ENCODE measurements at places on chromosomes 6 and 20.

DNA sequence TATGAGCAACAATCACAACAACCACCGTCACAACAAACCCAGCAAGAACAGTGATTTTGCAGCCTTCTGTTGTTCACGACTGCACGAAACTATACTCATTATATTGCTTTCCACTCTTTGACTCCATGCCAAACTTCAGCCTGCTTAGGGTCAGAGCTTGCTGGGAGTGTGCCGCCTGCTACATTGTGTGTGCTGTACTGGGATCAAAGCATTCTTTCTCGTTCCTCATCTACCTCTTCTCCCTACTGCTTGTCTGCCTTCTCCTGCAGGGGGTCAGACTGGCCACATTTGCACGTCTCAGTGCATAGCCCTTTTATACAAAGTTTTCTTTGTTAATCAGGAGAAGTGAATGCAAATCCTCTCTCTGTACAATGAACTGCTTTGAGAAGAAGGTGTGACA lies 401.6 kb upstream of the CITED2 start:
- DNase-seq = no peak

GRCh38 chr20:50678169-50678898 lies 13.0 kb downstream of the RIPOR3 start:
- DNase-seq = no peak

GRCh38 chr6:81067057-81067456 lies 685.4 kb downstream of the TENT5A start:
- no peak for DNase-seq

DNA sequence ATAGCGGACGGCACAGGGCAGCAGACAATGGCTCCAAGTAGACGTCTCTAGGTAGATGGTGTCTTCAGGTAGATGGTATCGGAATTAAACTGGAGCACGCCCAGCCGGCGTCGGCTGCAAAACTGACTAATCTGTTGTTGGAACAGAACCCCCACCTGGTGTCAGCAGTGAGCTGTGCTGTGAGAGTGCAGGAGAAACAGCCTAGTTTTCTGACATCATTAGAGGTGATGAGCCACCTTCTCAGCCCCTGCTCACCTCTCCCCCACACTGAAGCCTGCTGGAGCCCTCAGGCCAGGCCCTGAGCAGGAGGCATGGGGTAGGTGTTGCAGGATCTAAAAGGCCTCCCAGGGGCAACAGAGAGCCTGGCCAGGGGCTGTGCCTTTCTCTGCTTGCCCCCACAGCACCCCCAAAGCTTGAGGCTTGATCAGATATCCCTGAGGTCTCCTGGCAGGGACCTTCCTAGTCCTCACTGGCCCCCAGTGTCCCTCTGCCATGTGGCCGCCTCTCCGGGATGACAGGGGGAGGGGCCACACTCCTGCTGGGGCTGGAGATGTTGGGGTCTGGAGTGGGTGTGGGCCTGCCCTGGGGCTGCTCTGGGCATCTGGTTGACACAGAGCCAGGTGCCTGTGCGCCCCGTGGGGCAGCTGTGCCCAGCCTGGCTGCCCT lies 6.9 kb upstream of the HELZ2 start:
- no peak for DNase-seq

GRCh38 chr20:44536175-44536574 lies 14.3 kb upstream of the SERINC3 start:
- no peak for DNase-seq

DNA sequence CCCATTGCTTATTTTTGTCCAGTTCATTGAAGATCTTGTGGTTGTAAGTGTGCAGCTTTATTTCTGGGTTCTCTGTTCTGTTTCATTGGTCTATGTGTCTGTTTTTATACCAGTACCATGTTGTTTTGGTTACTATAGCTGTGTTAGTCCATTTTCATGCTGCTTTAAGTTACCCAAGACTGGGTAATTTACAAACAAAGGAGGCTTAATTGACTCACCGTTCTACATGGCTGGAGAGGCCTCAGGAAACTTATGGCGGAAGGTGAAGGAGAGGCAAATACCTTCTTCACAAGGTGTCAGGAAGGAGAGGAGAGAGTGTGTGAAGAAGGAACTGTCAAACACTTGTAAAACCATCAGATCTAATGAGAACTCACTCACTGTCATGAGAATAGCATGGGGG lies 29.9 kb upstream of the FERMT1 start:
- DNase-seq = no peak

GRCh38 chr6:1853761-1854160 lies 244.0 kb downstream of the FOXC1 start:
- no peak for DNase-seq

GRCh38 chr6:29631209-29631810 lies 1.7 kb downstream of the GABBR1 start:
- no peak for DNase-seq

DNA sequence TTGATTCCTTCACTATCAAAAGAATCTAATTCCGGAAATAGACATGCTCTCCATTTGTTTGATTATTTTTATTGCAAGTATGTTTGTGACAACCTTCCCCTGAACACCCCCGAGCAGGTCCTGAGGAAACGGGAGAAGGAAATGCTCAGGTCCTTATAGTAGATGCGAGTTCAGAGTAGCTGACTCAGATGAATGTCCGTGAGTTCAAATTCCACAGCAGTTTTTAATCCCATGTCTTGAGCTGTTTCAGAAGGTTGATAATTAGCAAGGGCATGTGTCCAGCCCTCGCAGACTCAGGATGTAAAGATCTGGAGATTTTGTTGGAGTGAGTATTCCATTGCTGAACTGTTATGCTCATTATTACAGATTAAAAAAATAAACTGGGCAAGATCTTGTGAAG lies 169.3 kb downstream of the BCAS1 start:
- DNase-seq = no peak

DNA sequence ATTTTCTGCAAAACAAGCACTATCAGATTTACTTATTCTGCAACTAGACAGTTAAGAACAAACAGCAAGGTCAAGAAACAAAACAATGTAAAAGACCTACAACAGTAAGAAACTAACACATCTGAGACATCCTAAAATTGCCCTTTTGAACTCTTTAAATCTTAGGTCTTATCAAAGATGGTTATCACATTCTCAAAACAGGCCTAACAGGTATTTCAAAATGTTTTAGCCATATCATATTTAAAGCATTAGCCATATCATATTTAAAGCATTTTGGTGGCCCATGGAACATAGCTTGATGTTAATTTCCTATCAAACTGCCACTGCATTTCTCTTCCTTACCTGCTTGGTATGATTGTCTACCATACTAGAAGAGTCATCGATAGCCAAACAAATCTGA lies 11.1 kb upstream of the LYRM2 start:
- no peak for DNase-seq

DNA sequence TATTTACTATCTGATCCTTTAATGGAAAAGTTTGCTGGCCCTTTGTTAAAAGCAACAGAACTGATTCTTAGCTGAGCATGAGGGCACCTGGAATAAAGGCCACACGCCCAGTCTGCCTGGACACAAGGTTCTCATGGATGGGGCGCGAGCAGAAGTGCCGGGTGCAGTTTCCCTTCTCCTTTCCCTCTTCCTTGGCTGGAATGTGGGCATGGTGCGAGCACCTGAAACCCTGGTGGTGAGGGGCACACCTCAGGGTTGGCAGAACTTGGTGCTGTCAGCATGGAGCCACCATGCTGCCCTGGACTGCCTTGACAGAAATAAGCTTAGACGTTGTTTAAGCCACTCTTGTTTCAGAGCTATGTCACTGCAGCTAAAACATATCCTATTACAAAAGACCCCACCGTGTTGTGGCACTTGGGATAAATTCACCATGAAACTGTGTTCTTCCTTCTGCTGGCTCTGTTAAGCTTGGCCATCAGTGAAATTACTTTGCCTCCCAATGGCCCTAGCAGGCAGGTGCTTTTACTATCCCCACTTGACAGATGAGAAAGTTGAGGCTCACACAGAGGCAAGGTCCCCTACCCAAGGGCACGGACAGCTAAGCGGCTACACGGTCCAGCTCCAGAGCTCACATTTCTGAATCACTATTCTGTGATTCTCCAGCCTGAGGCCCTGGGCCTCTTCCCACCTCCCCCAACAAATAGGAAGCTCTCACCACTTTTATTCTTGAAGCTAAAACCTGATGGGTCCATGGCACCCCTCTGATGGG lies 115.9 kb downstream of the PREX1 start:
- DNase-seq = no peak

- DNase-seq = no peak
Measured at GRCh38 chr20:34884260-34884659, 7.8 kb downstream of the ACSS2 start.

GRCh38 chr6:153476243-153476642 lies 345.2 kb upstream of the RGS17 start:
- no peak for DNase-seq

DNA sequence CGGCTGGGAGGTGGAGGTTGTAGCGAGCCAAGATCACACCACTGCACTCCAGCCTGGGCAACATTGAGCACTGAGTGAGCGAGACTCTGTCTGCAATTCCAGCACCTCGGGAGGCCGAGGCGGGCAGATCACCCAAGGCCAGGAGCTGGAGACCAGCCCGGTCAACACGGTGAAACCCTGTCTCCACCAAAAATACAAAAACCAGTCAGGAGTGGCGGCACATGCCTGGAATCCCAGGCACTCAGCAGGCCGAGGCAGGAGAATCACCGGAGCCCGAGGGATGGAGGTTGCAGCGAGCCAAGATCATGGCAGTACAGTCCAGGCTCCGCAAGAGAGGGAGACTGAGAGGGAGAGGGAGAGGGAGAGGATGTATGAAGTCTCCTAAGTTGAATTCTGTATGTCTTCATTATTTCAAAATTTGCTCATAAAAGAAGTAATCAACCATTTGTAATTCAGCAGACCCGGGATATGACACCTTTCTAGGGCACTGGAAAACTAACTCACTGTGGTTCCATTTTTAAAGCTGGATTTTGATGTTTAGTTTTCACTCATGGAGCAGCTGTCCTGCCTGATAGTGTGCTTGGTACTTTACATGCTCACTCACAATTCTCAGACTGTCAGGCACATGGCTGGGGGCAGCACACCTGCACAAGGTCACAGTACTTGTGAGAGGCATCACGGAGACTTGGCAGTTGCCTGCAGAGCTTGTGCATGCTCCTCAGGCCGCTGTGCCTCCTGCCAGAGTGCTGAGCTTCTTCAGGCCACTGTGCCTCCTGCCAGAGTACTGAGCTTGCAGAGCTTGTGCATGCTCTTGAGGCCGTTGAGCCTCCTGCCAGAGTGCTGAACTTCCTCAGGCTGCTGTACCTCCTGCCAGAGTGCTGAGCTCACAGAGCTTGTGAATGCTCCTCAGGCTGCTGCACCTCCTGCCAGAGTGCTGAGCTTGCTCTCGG lies 106.2 kb downstream of the ERMARD start:
- no peak for DNase-seq

DNA sequence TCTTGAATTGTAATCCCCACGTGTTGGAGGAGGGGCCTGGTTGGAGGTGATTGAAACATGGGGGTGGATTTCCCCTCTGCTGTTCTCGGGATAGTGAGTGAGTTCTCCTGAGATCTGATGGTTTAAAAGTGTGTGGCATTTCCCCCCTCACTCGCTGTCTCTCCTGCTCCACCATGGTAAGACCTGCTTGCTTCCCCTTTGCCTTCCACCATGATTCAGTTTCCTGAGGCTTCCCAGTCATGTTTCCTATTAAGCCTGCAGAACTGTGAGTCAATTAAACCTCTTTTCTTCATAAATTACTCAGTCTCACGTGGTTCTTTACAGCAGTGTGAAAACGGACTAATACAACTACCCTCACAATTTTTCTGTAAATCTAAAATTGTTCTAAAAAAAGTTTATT lies 26.8 kb upstream of the FAM184A start:
- no peak for DNase-seq

- no peak for DNase-seq
Measured at GRCh38 chr6:3751077-3751729, at the start of gene PXDC1. TSS of gene PXDC1 (minus strand) at chr6:3751713. CDS start at chr6:3751531, 182 bp downstream.

- DNase-seq = no peak
Measured at GRCh38 chr20:33883164-33883563, 72.0 kb downstream of the CHMP4B start.

DNA sequence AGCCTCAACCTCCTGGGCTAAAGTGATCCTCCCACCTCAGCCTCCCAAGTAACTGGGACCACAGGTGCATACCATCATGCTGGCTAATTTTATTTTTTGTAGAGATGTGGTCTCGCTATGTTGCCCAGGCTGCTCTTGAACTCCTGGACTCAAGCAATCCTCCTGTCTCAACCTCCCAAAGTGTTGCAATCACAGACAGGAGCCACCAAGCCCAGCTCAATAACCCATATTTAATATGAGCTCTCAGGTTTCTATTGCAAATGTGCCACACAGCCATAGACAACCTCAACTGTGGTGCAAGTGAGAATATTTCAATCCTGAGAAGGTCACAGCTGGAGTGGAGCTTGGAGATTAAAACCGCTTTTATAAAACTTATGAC lies 14.4 kb downstream of the JPH2 start:
- no peak for DNase-seq

GRCh38 chr6:53300656-53301551 lies 47.8 kb downstream of the ELOVL5 start:
- no peak for DNase-seq

GRCh38 chr6:57135885-57136284 lies 36.2 kb upstream of the BAG2 start:
- DNase-seq = no peak

DNA sequence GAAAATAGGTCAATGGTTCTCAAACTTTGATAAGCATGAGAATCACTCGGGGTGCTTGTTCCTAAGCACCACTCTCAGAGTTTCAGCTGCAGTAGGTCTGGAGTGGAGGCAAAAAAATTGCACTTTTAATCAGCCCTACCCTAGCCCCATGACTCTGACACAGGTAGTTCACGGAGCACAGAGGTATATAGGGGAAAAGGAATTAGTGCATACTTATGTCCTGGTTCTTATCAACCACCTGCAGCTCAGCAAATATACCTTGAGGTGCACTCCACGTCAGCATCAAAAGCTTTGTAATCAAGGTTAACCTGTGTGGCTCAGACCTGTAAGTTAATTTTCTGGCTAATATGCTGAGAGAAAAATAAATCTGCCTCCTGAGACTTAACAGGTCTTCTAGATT lies 138.8 kb upstream of the HMGN3 start:
- no peak for DNase-seq

- DNase-seq = no peak
Measured at GRCh38 chr6:30325150-30325872, 1.4 kb upstream of the TRIM39 start.

DNA sequence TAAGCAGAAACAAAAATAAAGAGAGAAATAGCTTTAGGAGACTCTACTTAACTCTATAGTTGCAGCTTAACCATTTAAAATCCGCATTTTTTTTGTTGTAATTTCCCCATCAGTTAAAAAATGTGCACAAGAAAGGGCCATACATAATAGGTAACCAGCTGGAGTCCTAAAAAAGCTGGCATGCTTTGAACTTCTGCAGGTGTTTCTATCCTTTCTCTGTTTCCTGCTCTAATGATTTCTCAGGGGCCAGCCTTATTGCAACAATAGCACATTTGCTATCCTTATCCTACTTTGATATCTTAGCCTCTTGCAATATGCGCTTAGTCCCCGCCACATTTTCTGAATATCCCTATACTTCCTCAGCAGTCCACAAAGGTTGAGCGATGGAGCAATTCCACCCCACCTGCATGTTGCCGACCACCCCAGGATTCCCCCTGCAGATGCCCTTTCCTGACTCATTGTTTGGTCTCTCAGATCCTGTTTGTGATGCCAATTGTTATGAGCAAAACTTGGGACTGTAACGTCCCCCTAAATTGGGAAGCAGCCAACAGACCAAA lies 48.5 kb downstream of the TRIM27 start:
- DNase-seq = no peak

All from fibroblast of skin of left biceps (primary cell).